Osteocyte (in vitro differentiated cells): ENCODE measurements at places on chromosomes 1 and 21.

- DNase-seq: no peak
- H3K4me3 ChIP-seq: no peak overlapping the region
- H3K36me3 ChIP-seq: peaks cover 3% of the 10 kb centered on the region
- no peaks in the 10 kb centered on the region for H3K27me3 ChIP-seq
- H3K4me1 ChIP-seq: peaks cover 9% of the 10 kb centered on the region
- H3K27ac ChIP-seq: no peak overlapping the region
Measured at GRCh38 chr1:183778045-183778444, 26.9 kb upstream of the RGL1 start.

DNA sequence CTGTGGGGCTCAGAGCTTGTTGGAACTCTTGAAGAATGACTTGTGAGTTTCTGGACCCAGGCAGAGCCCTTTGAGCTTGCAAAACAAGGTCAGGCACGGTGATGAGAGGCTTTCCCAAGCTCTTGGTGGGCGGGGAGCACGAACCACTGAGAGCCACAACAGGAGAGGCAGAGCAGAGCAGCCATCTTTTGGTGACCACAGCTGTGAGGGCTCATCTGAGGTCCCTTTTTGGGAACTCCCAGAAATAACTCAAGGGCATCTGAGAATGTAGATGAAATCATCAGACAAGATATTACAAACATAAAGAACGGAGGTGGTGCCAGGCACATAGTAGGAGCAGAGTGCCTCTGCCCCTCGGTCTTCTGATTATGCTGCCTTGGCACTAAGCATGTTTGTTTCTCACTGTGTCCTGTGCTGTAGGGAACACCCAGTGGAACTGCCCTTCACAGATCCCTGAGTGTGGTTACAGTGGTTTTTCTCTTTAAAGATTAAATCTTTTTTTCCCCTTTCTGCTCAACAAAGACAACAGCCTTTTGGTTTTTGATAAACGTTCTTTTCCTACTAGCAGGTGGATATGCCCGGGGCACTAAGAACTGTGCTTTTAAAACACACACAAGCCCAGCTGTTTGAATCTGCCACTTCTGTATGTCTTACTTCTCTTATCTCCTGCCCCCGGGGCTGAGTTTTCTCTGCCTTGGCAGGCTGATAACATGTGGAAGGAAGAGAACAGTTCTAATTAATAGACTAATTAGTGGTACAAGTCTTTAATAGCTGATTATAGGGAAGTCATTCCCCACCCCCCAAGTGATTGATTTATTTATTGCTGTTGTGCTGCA is 37.7 kb downstream of the CD34 start:
- H3K27ac ChIP-seq: no peak overlapping the region
- DNase-seq: no peak
- H3K27me3 ChIP-seq: peaks cover 7% of the 10 kb centered on the region
- H3K36me3 ChIP-seq: no peaks in the 10 kb centered on the region
- H3K4me3 ChIP-seq: no peak overlapping the region

DNA sequence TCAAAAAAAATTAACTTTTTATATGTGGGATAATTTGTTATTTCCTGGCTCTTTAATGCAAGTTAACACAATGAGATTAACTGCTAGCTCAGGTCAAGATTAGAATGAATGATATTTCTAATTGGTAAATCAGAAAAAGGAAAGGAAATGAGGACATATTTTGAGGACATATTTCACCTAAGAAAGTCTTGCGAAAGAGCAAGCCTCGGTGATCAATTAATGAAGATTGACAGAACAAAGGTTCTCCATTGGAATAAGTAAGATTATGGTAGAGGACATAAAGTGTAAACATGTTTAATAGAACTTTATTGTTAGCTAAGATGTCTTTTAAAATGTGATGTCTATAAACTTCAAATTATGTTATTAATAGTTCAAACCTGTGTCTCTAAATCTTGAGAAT is 1617.8 kb downstream of the KCNT2 start:
- no peaks in the 10 kb centered on the region for H3K27me3 ChIP-seq
- DNase-seq: no peak
- H3K4me1 ChIP-seq: peaks cover 6% of the 10 kb centered on the region
- H3K36me3 ChIP-seq: no peaks in the 10 kb centered on the region
- H3K27ac ChIP-seq: no peak overlapping the region
- H3K4me3 ChIP-seq: no peak overlapping the region

GRCh38 chr1:19625291-19625937 is 18.7 kb upstream of the NBL1 start:
- no peak for DNase-seq
- H3K36me3 ChIP-seq: peaks cover 44% of the 10 kb centered on the region
- no peak overlapping the region for H3K4me3 ChIP-seq
- H3K4me1 ChIP-seq: peaks cover 43% of the 10 kb centered on the region
- H3K27ac ChIP-seq: no peak overlapping the region

GRCh38 chr1:115678141-115678540 is 36.4 kb downstream of the VANGL1 start:
- no peak for DNase-seq
- H3K4me3 ChIP-seq: no peak overlapping the region
- no peaks in the 10 kb centered on the region for H3K27me3 ChIP-seq
- peaks cover 19% of the 10 kb centered on the region for H3K36me3 ChIP-seq
- no peak overlapping the region for H3K27ac ChIP-seq

- no peak overlapping the region for H3K4me3 ChIP-seq
- no peak overlapping the region for H3K27ac ChIP-seq
- no peaks in the 10 kb centered on the region for H3K4me1 ChIP-seq
- no peak for DNase-seq
Measured at GRCh38 chr1:13662493-13662892, 37.5 kb upstream of the PRDM2 start.

DNA sequence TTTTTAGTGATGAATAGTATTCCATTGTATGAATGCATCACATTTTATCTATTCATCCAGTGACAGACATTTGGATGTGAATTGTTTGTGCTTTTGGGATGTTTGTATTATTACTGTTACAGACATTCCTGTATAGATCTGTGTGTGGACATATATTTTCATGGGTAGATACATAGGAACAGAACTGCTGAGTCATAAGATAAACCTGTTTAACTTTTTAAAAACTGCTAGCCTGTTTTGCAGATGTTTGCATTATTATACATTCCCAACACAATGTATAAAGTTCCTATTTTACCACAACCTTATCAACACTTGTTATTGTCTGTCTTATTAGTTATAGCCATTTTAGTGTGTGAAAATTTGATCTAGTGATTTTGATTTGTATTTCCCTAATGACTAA is 46.8 kb downstream of the TYW3 start:
- peaks cover 12% of the 10 kb centered on the region for H3K27me3 ChIP-seq
- no peaks in the 10 kb centered on the region for H3K4me1 ChIP-seq
- no peak overlapping the region for H3K27ac ChIP-seq
- no peak overlapping the region for H3K4me3 ChIP-seq
- no peaks in the 10 kb centered on the region for H3K36me3 ChIP-seq
- no peak for DNase-seq

DNA sequence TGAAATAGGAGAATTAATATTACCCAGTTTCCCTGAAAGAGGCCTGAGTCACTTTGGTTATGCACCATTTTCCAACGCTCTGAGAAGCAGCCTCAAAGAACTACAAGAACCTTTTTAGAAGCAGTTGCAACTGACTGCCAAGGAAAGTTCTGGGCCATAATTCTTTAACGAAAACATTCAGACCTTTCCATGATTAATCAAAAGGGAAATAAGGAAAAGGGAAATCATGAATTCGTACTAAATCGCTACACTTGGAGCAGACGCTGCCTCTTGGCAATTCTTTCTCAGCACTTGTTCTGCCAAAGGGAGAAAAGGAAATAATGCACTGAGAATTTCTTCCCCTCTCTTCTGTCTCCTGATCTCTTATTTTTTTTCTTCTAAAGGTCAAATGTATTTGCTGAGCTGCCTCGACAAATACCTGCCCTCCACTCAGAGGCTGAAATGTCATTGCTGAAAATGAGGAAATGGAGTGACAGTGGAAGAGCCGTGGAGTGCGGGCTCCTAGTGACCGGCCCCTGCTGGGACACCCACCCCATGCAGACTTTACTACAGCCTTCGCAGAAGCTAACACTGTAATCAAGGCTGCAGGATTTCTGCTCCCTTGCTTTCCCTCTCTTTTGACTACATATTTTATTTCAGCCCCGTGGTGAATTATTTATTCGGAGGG is 67.9 kb upstream of the GALNT2 start:
- peaks cover 30% of the 10 kb centered on the region for H3K27me3 ChIP-seq
- DNase-seq: no peak

- H3K27me3 ChIP-seq: no peaks in the 10 kb centered on the region
- DNase-seq: no peak
- H3K4me1 ChIP-seq: no peaks in the 10 kb centered on the region
- H3K36me3 ChIP-seq: peaks cover 45% of the 10 kb centered on the region
- H3K27ac ChIP-seq: no peak overlapping the region
Measured at GRCh38 chr1:229448845-229449244, 15.0 kb upstream of the ACTA1 start.

GRCh38 chr1:202168861-202169260 is 8.5 kb upstream of the PTPN7 start:
- no peaks in the 10 kb centered on the region for H3K36me3 ChIP-seq
- no peaks in the 10 kb centered on the region for H3K27me3 ChIP-seq
- no peak overlapping the region for H3K27ac ChIP-seq
- DNase-seq: no peak

GRCh38 chr1:187517546-187517945 is 688.8 kb downstream of the PLA2G4A start:
- no peaks in the 10 kb centered on the region for H3K4me1 ChIP-seq
- H3K27ac ChIP-seq: no peak overlapping the region
- H3K4me3 ChIP-seq: no peak overlapping the region
- no peaks in the 10 kb centered on the region for H3K36me3 ChIP-seq
- no peaks in the 10 kb centered on the region for H3K27me3 ChIP-seq

- no peak for DNase-seq
- peak overlapping the region; percentile 24 for H3K27ac ChIP-seq
- no peaks in the 10 kb centered on the region for H3K36me3 ChIP-seq
- H3K4me1 ChIP-seq: peaks cover 54% of the 10 kb centered on the region
- no peak overlapping the region for H3K4me3 ChIP-seq
Measured at GRCh38 chr21:38350684-38351083, 93.9 kb downstream of the KCNJ15 start.

DNA sequence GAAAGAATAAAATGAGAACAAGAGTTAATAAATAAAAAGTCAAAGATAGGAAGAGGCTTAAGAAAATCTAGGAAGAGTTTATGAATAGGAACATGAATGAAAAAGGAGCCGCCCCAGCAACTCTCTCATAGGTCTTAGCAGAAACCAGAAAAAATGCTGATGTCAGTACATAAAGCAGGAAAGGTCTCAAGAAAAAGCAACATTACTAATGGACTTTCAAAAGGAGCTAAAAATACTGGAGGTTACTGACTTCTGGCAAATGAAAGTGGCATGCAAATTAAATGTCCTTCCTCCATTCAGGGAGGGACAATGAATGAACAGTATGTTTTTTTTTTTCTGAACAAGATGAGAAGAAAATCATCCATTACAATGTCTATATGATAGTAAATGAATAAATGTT is 387.6 kb downstream of the BRINP2 start:
- no peak for DNase-seq
- H3K36me3 ChIP-seq: no peaks in the 10 kb centered on the region
- H3K4me3 ChIP-seq: no peak overlapping the region
- H3K27ac ChIP-seq: no peak overlapping the region
- H3K27me3 ChIP-seq: no peaks in the 10 kb centered on the region

DNA sequence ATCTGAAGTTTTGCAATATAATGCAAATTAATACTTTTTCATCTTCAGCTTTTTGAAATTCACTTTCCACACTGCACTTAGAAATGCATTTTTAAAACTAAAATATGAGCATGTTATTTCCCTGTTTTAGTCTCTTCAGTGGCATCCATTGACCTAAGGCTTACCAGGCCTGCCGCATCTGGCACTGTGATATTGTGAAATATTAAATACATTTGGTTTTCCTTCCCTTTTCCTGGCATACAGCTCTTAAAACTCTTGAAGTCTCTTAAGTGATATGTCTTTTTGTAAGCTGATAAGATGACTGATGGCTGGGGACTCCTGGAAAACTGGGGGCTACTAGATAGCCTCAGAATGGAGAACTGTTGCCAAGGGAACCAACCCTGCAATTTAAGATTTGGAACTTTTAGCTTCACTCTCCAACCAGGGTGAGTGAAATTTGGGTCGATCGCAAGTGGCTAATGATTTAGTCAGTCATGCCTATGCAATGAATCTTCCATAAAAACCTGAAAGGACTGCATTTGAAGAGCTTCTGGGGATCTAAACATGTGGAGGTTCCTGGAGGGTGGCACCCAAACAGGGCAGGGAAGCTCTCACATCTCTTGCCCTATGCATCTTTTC is 75.5 kb upstream of the PDC start:
- peak overlapping the region; percentile 77 for H3K27ac ChIP-seq
- no peak overlapping the region for H3K4me3 ChIP-seq
- peaks cover 46% of the 10 kb centered on the region for H3K4me1 ChIP-seq
- no peaks in the 10 kb centered on the region for H3K36me3 ChIP-seq

DNA sequence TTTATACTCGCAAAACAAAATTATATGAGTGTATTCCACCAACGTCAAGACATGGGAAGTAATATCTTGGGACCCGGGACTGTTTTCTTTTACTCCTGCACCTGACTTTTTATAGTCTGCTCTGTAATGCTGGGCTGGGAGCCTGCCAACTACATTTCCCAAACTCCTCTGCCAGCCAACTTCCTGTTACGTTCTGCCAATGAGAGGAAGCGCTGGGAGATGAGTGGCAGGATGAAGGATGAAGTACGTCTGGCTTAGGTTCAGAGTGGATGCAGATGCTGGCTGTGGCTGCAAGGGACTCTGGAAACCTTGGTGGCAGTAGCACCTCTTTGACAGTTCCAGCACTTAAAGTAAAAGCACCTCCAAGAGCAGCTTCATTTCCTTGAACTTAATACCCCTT is 59.6 kb downstream of the USP24 start:
- peaks cover 8% of the 10 kb centered on the region for H3K4me1 ChIP-seq
- H3K27ac ChIP-seq: no peak overlapping the region
- H3K27me3 ChIP-seq: no peaks in the 10 kb centered on the region
- DNase-seq: no peak
- peaks cover 52% of the 10 kb centered on the region for H3K36me3 ChIP-seq
- no peak overlapping the region for H3K4me3 ChIP-seq

DNA sequence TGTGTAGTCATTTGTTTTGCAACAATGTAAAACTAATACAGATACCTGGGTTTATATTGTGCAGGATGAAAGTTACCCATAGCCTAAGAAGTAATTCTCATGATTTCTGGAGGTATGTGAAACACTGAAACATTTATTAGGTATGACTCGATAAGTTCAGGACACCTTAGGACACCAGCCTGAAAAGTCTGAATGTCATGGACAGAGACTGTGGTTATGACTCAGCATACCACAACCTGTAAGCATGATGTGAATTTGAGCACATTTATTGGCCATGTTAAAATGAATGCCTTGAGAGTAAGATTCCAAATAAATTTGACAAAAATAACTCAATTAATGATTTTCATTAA is 1471.7 kb upstream of the B3GALT2 start:
- no peaks in the 10 kb centered on the region for H3K36me3 ChIP-seq
- no peak for DNase-seq
- no peak overlapping the region for H3K4me3 ChIP-seq
- H3K4me1 ChIP-seq: no peaks in the 10 kb centered on the region

DNA sequence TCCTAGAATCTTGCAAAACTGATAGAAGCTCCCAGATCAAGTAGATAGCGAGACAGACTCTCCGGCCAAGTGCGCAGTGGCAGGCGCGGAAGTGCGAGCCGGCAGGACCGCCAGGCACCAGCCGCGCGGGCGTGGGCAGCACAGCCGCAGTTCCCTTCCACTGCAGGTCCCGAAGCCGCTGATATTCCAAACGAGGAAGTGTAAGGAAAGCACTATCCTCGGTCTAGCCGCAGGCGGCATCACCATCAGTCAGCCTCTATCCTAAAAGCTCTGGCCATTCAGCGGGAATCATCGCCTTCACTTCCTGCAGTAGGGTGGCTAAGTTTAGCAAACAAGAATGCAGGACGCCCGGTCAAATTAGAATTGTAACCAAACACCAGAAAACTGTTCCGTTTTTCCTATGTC is 710 bp downstream of the GLRX2 start:
- peak overlapping the region; percentile 90 for H3K27ac ChIP-seq
- H3K27me3 ChIP-seq: no peaks in the 10 kb centered on the region
- H3K36me3 ChIP-seq: peaks cover 3% of the 10 kb centered on the region
- peak; percentile 85 for DNase-seq
